ENCODE measurements at places on chromosomes 2 and 18.

DNA sequence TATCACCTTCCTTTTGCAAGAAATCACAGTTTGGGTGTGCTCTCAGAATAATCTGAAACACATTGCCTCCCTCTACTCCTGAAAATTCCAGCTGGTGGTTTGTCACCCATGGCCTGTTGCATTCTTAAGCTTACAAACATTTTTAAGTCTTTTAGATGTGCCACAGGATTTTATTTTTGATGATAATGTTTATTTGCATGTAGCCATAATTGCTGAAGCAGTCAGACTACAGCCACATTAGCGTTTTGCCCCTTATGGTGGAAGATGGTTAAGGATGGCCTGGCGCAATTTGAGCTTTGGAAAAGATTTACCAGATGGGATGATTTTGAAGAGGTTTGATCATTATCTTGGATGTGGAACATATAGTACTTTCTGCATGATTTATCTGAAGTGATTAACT lies 439.5 kb downstream of the MEIS1 start:
- no peaks in the 10 kb centered on the region for H3K36me3 ChIP-seq
- H3K4me1 ChIP-seq, result no peaks in the 10 kb centered on the region
- H3K27me3 ChIP-seq, result no peaks in the 10 kb centered on the region
- no peak overlapping the region for H3K27ac ChIP-seq
- DNase-seq, result no peak

DNA sequence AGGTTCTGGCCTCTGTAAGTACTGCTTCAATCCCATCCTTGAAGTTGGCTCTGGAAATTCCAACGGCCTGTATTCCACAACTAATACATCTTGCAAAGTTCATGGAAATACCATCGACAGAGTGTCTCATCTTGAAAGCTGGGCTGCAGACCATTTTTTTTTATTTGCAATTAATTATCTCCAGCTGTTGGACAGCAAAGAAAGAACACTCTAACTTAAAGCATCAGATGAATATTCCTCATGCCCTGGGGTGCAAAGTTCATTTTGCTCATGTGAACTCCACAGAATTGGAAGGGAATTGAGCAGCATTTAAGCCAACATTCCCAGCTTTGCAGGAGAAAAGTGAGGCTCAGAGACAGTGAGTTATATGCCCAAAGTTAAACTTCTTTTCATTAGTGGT lies 96.5 kb upstream of the PIEZO2 start:
- no peaks in the 10 kb centered on the region for H3K4me1 ChIP-seq
- no peak overlapping the region for H3K27ac ChIP-seq
- H3K36me3 ChIP-seq, result no peaks in the 10 kb centered on the region
- H3K27me3 ChIP-seq, result no peaks in the 10 kb centered on the region

GRCh38 chr2:218301176-218301819 lies 9.0 kb upstream of the TMBIM1 start:
- peaks cover 33% of the 10 kb centered on the region for H3K4me1 ChIP-seq
- no peaks in the 10 kb centered on the region for H3K36me3 ChIP-seq
- no peak overlapping the region for H3K4me3 ChIP-seq
- peak; percentile 90 for DNase-seq

DNA sequence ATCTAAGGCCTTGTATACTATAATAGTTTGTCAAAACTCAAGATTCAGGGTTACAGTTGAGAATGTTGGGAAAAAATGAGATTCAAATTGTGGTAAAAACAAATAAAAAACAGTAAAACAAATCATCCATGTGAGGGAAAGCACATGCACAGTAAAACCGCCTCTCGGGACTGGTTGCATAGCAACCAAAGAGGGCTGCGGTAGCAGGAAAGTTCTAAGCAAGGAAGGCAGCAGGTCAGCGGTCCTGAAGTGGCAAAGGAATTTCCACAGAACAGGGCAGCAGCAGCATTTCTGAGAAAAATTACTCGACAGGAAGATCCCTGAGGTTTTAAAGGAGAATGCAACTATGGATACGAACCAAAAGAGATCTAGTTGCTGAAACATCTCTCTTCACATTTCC lies 93.7 kb downstream of the DYNAP start:
- no peak overlapping the region for H3K4me3 ChIP-seq
- H3K36me3 ChIP-seq, result no peaks in the 10 kb centered on the region
- H3K4me1 ChIP-seq, result no peaks in the 10 kb centered on the region
- no peak overlapping the region for H3K27ac ChIP-seq
- no peaks in the 10 kb centered on the region for H3K27me3 ChIP-seq

DNA sequence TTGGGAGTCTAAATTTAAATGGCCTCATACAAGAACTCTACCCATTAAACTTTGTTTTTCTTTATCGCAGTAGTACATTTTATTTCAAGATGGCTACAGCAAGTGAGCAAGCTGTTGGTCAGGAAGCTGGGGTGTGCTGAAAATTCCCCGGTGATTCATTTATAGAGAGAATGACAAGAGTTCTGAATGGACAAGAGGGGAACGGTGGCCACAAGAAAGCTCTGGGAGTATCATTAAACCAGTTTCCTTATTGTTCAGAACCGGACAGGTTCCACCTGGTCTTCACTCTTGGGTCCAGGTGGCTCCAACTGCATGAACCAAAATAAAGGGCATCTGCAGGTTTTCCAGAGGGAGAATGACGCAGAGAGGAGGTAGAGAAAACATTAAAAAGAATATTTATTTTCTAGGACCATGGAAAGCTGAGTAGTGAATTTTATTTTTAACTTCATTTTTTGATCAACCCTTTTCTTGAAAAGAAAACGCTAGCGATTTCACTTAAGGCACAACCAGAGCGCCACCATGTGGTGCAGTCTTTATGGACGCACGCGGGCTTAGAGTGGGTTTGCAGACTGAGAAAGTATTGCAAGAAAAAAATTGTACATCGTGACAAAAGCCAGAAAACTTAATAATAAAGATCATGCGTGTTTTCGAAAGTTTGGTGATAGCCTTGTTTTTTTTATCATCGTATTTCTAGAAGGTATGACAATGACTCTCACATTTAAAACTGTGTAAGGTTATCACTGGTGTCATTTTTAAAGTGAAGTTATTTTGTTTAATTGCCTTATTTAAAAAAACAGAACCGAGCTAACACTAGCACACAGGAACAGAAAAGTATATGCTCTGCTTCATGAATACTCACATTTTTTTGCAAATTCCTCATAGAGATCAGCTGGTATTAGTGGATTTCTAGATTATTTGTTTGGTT lies 97.9 kb upstream of the NOL4 start:
- H3K4me1 ChIP-seq, result no peaks in the 10 kb centered on the region
- peak; percentile 72 for DNase-seq
- H3K36me3 ChIP-seq, result no peaks in the 10 kb centered on the region
- H3K27ac ChIP-seq, result no peak overlapping the region
- no peaks in the 10 kb centered on the region for H3K27me3 ChIP-seq

GRCh38 chr2:25168256-25169072 lies at the start of gene POMC:
POMC (minus strand) TSS chr2:25168580; CDS start chr2:25164772, 3,808 bp downstream.
- DNase-seq, result peak; percentile 36
- H3K36me3 ChIP-seq, result no peaks in the 10 kb centered on the region

DNA sequence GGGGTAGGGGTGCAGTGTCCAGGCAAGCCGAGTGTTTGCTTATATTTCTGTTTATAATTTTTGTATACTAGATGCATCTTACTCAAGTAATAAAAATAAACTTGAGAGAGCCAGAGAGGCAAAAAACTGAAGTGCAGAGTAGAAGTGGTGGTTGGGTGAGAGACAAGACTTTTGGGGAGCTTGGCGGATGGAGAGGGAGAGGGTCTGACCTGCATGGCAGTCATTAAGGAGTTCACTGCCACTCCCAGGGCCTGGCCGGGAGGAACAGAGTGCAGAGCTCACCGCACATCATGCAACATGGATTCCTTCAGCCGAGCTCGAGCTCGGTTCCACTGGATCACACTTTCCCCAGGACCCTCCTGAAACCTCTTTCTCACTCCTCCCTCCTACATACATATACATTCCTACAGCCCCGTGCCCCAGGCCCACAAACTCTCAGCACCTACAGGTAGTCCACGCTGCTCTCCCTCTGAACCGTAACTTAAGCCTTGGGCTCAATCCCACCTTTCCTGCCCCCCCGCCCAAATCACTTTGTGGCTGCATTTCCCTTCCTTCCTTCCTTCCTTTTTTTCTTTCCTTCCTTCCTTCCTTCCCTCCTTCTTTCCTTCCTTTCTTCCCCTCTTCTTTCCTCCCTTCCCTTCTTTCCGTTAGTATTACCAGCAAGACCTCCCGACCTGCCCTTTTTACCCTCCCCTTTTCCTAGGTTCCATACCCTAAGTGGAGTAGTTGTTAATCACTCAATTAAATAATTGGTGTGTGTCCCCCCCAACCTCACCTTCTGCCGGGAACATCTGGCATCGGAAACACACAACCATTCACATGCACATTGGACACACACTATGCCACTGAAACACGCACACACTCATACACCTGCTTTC lies 37.1 kb upstream of the ATP6V1B1 start:
- no peak for DNase-seq
- H3K4me3 ChIP-seq, result no peak overlapping the region
- H3K27ac ChIP-seq, result no peak overlapping the region
- H3K4me1 ChIP-seq, result peaks cover 26% of the 10 kb centered on the region
- H3K36me3 ChIP-seq, result no peaks in the 10 kb centered on the region

DNA sequence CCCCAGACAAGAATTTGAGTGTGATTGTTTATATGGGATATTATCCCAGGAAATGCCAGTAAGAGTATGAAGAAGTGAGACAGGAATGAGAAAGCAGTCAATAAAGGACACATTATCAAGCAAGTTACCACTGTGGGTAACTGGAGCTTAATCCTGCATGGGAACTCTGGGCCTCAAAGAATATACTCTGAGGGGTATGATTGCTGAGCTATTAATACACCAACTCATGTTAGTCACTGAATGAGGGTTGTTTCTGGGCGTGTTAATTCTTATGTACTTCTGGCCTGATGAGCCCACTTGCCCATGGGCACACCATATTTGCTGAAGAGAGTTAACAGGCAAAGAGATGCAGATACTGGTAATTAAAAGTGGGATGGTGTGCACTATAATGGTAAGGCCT lies 26.6 kb upstream of the PAIP2B start:
- DNase-seq, result no peak
- no peaks in the 10 kb centered on the region for H3K36me3 ChIP-seq
- no peaks in the 10 kb centered on the region for H3K27me3 ChIP-seq
- H3K27ac ChIP-seq, result no peak overlapping the region
- no peaks in the 10 kb centered on the region for H3K4me1 ChIP-seq
- no peak overlapping the region for H3K4me3 ChIP-seq

GRCh38 chr2:172426635-172427255 lies 641 bp upstream of the ITGA6 start:
- H3K27me3 ChIP-seq, result no peaks in the 10 kb centered on the region
- H3K36me3 ChIP-seq, result no peaks in the 10 kb centered on the region
- peak overlapping the region; percentile 61 for H3K4me3 ChIP-seq
- DNase-seq, result no peak

DNA sequence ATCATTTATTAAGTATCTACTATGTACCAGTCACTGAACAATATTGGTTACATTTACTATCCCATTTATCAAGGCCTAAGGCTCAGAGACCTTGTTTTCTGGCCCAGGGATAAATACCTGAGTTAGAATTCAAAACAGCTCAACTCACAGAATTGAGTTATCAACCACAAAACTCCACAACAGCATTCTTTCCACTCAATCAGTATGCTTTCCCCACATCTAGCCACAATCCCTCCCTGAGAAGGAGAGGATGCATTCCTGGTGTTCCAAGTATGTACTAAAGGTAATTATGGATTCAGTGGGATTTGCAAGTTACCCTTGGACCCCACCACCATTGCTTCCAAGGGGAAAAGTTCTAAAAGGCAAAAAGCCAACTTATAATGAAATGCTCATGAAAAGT lies 104.2 kb upstream of the PID1 start:
- H3K4me1 ChIP-seq, result no peaks in the 10 kb centered on the region
- no peaks in the 10 kb centered on the region for H3K36me3 ChIP-seq
- H3K4me3 ChIP-seq, result no peak overlapping the region
- DNase-seq, result no peak

DNA sequence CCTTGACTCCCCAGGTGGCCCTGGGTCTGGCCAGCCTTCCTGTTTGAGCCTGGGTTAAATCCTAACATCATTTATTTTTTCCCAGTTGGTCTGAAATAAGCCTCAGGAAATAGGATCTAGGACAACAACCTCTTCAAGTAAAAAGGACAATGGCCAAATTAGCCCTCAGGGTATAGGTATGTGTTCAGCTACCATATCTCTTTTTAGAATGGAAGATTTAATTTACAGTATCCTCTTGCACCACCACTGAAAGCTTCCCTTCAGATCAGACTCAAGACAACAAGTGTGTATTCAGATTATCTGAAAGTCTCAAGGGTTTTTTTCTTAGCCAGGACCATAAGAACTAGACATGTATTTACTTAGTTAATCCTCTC lies 61.6 kb upstream of the CXCR4 start:
- H3K36me3 ChIP-seq, result no peaks in the 10 kb centered on the region
- H3K4me1 ChIP-seq, result no peaks in the 10 kb centered on the region
- no peaks in the 10 kb centered on the region for H3K27me3 ChIP-seq
- no peak overlapping the region for H3K27ac ChIP-seq
- no peak overlapping the region for H3K4me3 ChIP-seq

DNA sequence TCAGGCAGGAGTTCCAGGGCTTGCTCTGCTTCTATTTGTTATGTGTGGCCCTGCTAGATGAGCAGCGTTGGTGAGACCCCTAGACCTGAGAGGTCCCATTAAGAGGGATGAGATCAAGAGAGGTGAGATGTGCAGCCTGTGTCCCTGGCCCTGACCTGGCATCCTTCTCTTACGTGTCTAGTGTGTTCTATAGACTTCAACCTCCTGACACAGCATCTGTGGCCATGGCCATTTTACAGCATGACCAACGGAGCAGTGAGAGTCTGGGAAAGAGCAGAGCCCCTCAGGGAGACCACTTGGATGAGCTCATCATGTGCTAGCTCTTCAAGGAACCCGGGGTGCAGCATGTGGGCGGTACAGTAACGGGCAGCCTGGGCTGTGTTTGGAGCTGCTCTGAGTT lies 32.7 kb upstream of the ASPRV1 start:
- no peaks in the 10 kb centered on the region for H3K36me3 ChIP-seq
- H3K4me1 ChIP-seq, result peaks cover 4% of the 10 kb centered on the region
- H3K27ac ChIP-seq, result no peak overlapping the region
- no peak for DNase-seq

DNA sequence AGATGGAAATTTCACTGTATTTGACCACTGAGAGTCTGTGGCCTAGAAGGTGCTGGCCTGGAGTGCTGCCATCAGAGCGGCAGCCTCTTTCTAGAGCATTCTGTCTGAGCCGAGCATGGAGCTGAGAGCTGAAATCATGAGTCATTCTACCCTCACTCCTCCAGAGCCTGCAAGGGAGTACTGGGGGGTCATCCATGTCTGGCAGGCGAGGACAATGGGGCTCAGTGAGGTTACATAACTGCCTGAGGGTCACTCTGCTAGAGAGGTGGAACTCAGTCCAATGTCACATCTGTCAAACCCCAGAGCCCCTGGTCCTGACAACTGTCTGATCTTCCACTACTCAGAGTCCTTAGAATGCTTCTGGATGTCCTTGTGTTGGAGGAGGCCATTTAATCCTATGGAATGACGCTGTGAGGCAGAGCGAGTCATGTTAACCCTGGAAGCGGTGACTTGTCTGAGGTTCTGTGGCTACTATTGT lies 65.3 kb downstream of the HAUS1 start:
- no peaks in the 10 kb centered on the region for H3K36me3 ChIP-seq
- DNase-seq, result peak; percentile 15
- no peak overlapping the region for H3K27ac ChIP-seq
- no peak overlapping the region for H3K4me3 ChIP-seq
- no peaks in the 10 kb centered on the region for H3K27me3 ChIP-seq

- H3K27me3 ChIP-seq, result no peaks in the 10 kb centered on the region
- no peak overlapping the region for H3K27ac ChIP-seq
- peaks cover 23% of the 10 kb centered on the region for H3K36me3 ChIP-seq
- no peak overlapping the region for H3K4me3 ChIP-seq
These were observed 3.5 kb downstream of the IMP4 start for GRCh38 chr2:130346041-130346740.

- H3K36me3 ChIP-seq, result no peaks in the 10 kb centered on the region
- DNase-seq, result no peak
- no peak overlapping the region for H3K4me3 ChIP-seq
These were observed 234.3 kb downstream of the MYCN start for GRCh38 chr2:16174693-16175045.

All from thyroid gland (tissue), 4 donors.